Stimulated activated CD4-positive, alpha-beta T cell treated with anti-CD3 and anti-CD28 coated beads, TNF-alpha, amount 100 ng/mL, for 48 hours (primary cell): ENCODE measurements at places on chromosomes 4 and X.

DNA sequence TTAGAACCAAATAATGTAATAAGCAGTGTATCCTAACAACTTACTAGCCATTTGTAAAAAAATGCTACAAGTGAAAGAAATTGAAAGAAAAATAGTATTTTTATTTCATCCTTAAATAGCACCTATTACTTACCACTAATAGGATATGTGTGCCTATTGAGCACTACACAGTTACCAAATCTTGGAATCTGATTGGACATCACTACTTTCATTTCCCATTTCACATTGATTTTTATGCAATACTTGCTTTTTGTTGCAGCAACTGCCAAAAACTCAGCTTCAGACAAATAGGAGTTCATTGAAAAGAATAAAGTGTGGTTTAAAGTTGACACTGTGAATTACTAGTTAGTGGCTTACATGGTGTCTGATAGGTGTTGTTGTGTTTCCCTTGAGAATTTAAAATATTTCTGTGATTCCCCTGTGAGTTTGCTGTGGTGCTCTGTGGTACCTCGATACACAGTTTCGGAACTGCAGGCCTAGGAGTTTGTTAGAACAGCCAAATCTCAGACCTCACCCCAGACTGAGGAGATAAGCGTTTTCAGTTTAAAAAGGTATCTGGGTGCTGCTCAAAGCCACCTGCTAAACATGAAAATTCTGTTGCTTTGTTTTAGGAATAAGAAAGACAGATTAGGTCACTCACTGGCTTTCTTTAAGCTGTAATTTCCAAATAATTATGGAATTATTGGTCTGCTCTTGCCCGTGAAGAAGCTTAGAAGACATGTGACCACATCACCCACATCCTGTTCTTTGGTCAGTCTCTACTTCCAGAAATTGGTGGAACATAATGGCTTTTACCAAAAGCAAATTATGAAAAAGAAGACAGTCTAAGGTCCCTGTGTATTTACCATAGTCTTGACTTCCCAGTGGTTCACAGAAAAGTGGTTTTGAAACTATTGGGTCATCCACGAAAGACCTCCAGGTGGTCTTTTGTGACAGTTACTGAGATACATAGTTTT is 97.8 kb downstream of the SYTL5 start:
- no peak for DNase-seq

DNA sequence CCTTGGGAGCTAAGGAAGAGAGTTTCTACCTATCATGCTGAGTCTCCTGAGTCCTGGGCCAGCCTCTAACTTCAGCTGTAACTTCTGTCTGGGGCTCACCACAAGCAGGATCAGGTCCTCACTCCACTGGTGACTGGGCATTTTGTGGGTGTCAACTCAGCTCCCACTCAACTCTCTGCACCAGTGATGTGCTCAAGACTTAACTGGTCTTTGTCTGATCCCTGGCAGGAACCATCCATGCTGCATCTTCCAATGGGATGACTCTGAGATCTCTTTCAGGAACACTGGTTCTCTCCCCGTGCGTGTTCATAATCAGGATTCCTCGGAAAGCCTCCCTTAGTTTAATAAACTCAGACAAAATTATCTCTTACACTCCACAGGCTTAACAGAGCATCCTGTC is 82.3 kb downstream of the COMMD8 start:
- no peak for DNase-seq

GRCh38 chrX:9312922-9313867 is 151.7 kb upstream of the TBL1X start:
- DNase-seq = peak; percentile 52

- DNase-seq = no peak
Measured at GRCh38 chrX:39816871-39817731, 280.7 kb downstream of the BCOR start.

DNA sequence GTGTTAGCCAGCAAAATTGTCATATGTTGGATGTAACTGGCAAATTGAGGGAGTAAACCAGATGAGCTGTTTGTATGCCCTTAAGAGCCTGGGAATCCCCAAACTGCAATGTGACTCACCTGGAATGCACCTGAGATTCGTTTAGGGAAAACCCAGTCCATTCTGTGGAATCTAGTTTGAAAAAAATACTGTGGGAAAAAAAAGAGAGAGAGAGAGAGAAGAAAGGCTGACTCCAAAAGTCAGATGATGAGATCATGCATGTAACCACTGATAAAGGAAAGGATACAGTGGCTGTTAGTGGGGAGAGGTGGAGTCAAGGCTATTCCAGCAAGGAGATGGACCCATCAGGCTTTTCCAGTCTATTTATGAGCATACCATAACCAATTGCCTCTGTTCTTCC is 48.5 kb downstream of the SLC9A7 start:
- no peak for DNase-seq

- DNase-seq = no peak
Measured at GRCh38 chr4:52641854-52642563, 17.1 kb downstream of the USP46 start.

- no peak for DNase-seq
Measured at GRCh38 chrX:44017676-44018075, 44.5 kb upstream of the NDP start.

GRCh38 chrX:38513112-38513742 is 48.1 kb upstream of the TSPAN7 start:
- DNase-seq = no peak

DNA sequence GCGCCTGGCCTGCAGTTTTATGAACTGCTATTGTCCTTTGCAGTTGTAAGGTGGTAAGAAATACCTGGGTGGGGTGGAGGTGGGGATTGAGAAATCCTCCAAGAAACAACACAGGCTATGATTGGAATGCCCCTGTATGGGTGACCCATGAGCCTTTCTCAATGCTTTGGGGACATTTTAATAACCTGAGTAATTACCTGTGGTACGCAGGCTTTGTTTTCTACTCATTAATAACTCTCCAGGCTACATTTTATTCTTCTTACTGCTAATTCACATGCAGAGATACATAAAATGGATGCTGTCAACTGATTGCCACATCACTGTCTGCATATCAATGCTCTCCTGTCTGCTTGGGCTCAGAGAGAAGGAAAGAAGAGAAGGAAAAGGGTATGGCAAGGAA is 41.8 kb downstream of the PHEX start:
- no peak for DNase-seq

- DNase-seq = no peak
Measured at GRCh38 chrX:57368158-57368557, 81.7 kb downstream of the FAAH2 start.

DNA sequence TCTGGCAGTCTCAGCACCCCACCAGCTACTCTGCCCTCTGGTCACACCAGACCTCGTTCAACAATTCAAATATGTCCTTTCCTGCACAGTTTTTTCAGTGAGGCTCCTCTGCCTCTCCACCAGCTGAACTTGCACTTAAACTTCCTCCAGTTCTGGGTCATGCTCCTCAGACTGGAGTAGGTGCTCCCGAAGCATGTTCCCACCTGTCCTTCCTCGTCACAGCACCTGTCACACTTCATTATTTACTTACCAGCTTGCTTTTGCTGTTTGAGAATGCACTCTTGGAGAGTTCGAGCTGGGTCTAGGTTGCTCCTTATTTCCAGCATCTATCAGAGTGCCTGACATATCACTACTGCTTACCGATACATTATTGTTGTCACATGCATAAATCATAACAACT is 144.8 kb upstream of the TTC29 start:
- no peak for DNase-seq

DNA sequence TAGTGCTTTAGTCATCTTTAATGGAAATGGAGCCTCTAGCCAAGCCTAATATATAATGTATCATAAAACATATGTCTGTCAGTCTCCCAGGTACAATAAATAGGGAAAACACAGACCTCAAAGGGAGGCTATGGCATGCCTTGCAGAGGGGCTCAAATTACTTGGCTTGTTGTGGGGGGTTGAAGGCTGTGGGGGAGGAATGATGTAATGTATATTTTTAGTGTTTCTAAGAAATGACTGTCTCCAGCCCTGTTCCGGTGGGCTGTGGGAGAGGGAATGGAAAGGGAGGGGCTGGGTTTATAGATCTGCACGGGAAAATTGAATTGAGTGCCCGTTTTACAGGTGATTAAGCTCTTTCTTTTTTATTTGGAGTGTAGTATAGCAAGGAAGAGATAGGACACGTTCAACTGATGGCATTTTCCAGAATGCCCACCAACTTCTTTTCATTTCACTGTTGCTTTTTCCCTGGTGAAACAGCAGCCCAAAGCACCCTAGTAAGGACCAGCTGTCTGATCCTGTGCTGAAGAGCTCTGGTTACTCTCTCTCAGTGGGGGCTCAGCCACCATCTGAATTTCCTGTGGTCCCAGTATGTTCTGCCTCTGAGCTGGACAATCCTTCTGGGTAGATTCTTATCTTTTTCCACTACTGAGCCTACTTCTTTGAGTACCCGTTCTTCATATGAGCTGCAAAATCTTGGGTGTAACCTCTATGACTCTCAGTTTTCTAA is 220.7 kb upstream of the CASK start:
- no peak for DNase-seq

- DNase-seq = no peak
Measured at GRCh38 chr4:174141876-174142275, 141.6 kb downstream of the FBXO8 start.

- DNase-seq = no peak
Measured at GRCh38 chr4:152104901-152105357, 344.1 kb upstream of the GATB start.

- DNase-seq = no peak
Measured at GRCh38 chrX:68072041-68072440, 361.3 kb downstream of the OPHN1 start.

- no peak for DNase-seq
Measured at GRCh38 chr4:108180513-108180912, 11.8 kb upstream of the LEF1 start.

DNA sequence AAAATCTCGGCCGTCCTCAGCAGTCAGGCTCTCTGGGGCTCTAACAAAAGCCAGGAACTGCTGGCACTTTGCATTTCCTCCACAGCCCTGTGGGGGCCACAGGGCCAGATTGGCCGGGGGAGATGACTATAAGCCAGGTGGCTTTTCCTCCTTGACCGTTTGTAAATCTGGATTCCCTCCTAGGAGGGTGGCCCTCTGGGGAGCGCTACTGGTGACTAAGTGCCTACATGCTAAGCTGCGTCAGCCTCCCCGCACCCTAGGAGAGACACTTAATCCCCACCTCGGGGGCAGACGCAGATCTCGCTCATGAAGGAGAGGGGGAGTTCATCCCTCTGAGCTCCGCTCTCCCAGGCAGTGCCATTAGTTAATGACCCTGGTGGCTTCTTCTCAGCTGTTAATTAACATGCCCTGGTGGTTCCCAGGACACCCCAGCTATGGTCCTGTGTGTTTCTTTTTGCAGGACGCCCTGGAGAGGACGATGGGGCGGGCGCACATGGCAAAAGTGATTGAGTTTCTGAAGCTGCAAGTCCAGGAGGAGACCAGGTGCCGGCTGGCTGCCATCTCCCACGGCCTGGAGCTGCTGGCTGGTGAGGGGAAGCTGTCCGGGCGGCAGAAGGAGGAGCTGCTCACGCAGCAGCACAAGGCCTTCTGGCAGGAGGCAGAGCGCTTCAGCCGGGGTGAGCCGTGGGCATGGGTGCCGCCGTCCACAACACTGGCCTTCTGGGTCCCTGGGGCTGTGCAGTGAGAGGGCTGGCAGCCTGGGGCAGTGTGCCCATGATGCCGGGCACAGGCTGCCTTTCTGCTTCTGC is 41.6 kb downstream of the EVC start:
- no peak for DNase-seq

GRCh38 chr4:57424232-57424897 is 314.2 kb upstream of the IGFBP7 start:
- DNase-seq = no peak

DNA sequence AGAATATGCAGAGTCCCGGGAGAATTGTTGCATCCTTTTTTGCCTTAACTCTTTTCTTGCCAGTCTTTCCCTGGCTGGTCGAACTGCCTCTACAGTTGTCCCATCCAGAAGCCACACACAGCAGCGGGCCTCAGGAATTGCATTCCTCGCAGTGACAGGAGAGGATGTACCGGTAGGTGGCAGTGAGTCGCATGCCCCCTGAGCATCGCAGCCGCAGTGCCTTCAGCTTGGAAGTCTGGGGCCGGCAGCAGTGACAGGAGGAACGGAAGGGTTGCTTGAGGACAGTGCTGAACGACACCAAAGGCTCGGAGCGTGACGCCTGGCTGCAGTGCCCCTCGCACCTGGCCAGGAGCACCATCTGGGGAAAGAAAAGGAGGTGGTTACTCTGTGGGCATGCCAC is 23.5 kb downstream of the NDP start:
- peak; percentile 18 for DNase-seq

GRCh38 chr4:103008875-103009729 is 10.4 kb downstream of the SLC9B1 start:
- DNase-seq = no peak

DNA sequence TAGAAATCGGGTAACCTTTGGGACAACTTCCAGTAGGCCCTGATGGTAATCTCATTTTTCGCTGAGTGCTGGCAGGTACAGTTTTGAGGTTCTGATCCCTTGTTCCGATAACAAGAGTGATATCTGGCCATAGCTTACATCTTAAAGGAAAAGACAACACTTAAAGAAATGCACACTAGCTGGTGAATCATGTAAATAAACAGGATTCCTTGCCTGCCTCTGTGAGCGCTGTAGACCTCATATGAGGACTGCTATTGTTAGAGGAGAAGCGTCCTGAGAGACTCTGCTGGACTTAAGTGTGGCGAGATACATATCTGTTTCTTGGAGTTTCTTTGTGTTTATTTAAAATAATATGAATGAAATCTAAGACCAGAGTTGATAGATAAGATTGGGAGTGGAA is 149.3 kb upstream of the SLC4A4 start:
- no peak for DNase-seq

GRCh38 chr4:138961129-138961528 is 54.5 kb upstream of the NOCT start:
- DNase-seq = no peak

DNA sequence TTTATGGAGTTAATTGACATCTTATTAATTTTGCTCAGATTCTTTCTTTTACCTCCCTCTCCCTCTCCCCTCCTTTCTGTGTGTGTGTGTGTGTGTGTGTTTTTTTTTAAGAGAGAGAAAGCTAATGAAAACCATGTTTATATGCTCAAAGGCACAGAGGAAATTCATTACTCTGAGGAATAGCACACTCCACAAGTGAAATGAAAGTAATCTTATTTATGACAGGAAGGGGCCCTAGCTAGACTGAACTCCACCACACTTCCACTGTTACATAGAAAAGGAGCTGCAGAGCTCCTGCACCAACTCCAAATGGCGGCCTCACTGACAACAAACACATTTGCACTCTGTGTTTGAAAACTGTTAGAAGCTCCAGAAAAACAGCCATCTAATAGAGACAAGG is 150.6 kb downstream of the RASL11B start:
- DNase-seq = no peak

GRCh38 chrX:13937370-13938050 is 92.2 kb downstream of the GEMIN8 start:
- no peak for DNase-seq
